Purkinje cell (primary cell): ENCODE measurements at places on chromosomes 2 and 18. TPM values are rescaled to one million over a fixed set of nuclear protein-coding genes. Genes with fewer than 3 reads are reported as not detected.

The CFLAR gene
- 4.5 and 4.9 TPM in 2 replicates for polyA plus RNA-seq

The SLC16A14 gene
- 28.9 and 37.5 TPM in 2 replicates for polyA plus RNA-seq

The SOX11 gene
- polyA plus RNA-seq: 0.60 TPM in 1 of 2 replicates, not detected in the other

The MTCL1 gene
- polyA plus RNA-seq: 50.8 and 53.0 TPM in 2 replicates

The AKAIN1 gene
- 425 and 444 TPM in 2 replicates for polyA plus RNA-seq

The MYOM1 gene
- polyA plus RNA-seq: 3.7 and 3.9 TPM in 2 replicates

The MYCN gene
- polyA plus RNA-seq: 14.4 and 28.8 TPM in 2 replicates

The NAGK gene
- polyA plus RNA-seq: 61.0 and 69.8 TPM in 2 replicates

The CRYGC gene
- not detected in 2 replicates for polyA plus RNA-seq

The SCG2 gene
- polyA plus RNA-seq: 2.8 and 35.8 TPM in 2 replicates

The UXS1 gene
- 16.9 and 28.6 TPM in 2 replicates for polyA plus RNA-seq

The LGALSL gene
- 27.3 and 28.9 TPM in 2 replicates for polyA plus RNA-seq

The CABYR gene
- polyA plus RNA-seq: 5.8 and 7.1 TPM in 2 replicates

The CKAP2L gene
- polyA plus RNA-seq: 3.7 TPM in 1 of 2 replicates, not detected in the other

The RAB31 gene
- 12.6 and 13.1 TPM in 2 replicates for polyA plus RNA-seq

The EPB41L5 gene
- 2.7 and 2.8 TPM in 2 replicates for polyA plus RNA-seq
